Hematopoietic multipotent progenitor cell (in vitro differentiated cells): ENCODE measurements at places on chromosomes 12 and 14. TPM values are rescaled to one million over a fixed set of nuclear protein-coding genes. Genes with fewer than 3 reads are reported as not detected.

DNA sequence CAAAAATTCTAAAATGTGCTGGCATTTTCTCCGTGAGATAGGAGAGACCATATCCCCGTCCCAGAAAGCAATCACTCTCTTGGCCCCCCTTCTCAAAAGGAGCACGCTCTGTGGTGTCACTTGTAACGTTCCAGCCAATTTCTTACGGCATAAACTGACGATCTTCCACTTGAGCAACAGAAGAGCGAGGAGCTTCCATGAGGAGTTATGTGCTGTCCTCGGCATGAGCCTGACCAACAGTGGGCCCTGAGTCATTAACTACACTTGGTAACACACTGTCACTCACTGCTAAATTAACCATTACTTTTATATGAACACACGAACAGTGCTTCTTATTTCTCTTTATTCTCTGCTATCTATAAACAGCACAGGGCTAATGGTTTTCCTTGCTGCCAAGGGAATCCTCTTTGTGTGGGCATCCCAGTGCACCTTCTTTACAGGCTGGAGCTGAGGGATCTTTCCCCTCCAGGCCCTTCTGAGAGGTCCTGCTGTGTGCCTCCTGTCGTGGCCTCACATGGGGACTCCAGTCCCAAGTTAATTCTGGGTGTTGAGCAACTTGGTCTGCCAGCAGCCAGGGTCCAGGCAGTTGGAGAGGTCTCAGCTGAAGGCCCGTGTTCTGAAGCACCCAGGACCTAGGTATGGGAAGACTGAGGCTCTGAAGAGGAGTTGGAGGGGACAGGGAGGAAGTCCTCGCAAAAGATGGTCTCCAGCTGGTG is 9.4 kb downstream of the SLC6A13 start:
- DNase-seq: no peak

- no peak for DNase-seq
These were observed 31.6 kb upstream of the SERPINA6 start for GRCh38 chr14:94354638-94355185.

GRCh38 chr12:66403746-66404145 is 101.5 kb downstream of the HELB start:
- no peak for DNase-seq

Gene IGF1
- total RNA-seq: under 0.01 TPM

Gene PLEKHG7
- total RNA-seq: not detected

DNA sequence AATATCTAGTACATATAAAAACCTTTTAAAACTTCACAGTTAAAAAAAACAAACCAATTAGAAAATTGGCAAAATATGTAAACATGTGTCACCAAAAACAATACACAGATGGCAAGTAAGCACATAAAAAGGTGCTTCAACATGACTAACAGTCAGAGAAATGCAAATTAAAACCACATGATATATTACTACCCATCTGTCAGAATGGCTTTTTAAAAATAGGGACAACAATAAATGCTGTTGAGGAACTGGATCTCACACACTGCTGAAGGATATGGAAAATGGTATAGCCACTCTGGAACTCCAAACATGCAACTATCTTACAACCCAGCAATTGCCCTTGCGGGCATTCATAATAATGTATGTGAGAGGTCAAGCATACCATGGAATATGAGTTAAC is 1153.6 kb downstream of the FLRT2 start:
- no peak for DNase-seq

DNA sequence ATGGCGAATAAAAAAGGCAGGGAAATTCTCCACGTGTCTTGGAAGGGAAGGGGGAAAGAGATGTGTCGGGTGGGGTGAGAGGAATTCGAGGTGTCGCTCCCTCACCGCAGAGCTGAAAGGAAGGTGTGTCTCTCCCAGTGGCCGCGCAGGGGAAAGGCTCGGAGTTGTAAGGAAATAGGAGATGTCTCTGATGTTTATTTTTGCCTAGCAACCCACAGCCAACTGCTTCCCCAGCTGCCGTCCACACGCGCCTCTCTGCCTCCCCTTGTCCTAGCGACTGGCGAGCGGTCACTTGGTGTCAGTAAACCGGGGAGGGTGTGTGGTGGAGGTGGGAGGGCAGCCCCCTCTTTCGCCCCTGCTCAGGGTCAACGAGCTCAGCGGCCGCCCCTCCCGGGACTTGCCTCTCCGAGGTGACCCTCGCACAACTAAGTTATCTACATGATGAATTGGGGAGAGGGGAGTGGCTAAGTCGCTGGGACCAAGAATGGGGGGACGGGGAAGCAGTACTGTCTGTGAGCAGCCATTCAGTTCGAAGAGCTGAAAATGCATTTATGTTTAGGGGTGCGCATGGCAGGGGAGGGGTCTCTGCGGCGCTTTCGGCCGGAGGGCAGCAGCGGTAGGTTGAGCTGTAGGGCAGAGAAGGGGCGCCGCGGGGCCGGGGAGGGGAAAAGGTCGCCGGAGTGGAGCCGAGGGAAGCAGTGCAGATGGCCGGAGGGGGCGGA is 585 bp upstream of the DYRK2 start:
- DNase-seq: peak; percentile 80

GRCh38 chr14:61455351-61455750 is 134.0 kb downstream of the PRKCH start:
- DNase-seq: no peak

GRCh38 chr12:97177481-97177880 is 270.4 kb downstream of the NEDD1 start:
- DNase-seq: no peak

GRCh38 chr14:41298328-41298690 is 308.4 kb upstream of the LRFN5 start:
- no peak for DNase-seq

- no peak for DNase-seq
These were observed 33.7 kb upstream of the TEAD4 start for GRCh38 chr12:2925322-2925995.

Gene PLEK2
- not detected for total RNA-seq

GRCh38 chr12:132633901-132634300 is 15.3 kb downstream of the P2RX2 start:
- DNase-seq: no peak

DNA sequence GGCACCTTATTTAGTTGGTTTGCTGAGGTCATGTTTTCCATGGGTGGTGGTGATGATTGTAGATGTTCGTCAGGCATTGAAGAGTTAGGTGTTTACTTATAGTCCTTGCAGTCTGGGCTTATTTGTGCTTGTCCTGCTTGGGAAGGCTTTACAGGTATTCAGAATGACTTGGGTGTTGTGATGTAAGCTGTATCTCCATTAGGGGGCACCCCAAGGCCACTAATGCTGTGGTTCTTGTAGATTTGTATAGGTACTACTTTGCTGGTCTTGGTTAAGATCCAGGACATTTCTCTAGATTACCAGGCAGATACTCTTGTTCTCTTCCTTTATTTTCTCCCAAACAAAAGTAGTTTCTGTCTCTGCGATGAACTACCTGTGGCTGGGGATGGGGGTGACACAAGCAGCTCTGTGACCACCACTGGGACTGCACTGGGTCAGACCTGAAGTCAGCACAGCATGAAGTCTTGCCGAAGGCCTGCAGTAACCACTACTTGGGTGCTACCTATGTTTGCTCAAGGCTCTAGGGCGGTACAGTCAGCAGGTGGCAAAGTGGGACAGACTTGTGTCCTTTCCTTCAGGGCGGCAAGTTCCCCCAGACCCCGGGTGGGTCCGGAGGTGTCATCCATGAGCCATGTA is 35.8 kb upstream of the FBXO33 start:
- DNase-seq: no peak

- no peak for DNase-seq
These were observed 178.4 kb upstream of the PARP11 start for GRCh38 chr12:4051596-4051995.

DNA sequence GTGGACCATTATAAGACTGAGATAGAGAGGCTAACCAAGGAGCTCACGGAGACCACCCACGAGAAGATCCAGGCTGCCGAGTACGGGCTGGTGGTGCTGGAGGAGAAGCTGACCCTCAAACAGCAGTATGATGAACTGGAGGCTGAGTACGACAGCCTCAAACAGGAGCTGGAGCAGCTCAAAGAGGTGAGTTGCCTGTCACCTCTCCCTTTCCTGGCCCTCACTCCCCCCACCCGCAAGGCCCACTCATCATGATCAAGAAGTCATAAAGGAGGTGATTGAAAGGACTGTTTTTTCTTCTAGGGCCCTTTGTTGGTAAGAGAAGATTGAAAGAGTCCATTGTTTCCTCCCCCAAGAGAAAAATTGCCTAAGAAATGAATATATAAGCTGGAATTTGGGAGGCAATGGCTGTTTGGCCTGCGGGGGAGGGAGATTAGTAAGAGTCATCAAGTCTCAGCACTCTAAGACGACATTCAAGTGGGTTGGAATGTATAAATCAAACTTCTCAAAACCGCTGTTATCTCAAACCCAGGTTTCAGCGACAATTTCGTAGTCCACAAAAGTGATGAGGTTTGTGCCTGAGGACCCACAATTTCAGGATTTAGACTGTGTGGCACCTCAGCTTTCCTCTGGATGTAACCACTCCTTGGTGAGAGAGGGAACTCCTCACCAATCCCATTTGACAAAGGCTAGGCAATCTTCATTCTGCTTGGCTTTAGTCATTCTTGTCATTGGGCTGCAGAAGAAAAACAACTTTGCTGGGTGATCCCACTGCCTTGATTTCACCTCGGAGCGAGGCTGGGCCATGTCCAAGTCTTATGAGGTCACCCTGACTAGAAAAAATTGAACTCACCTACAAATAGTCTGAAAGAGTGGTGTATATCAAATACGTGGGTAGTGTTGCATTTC is 966 bp downstream of the BICD1 start:
- peak; percentile 35 for DNase-seq

GRCh38 chr12:77786675-77787074 is 44.0 kb upstream of the NAV3 start:
- no peak for DNase-seq

- no peak for DNase-seq
These were observed 7.4 kb downstream of the SMOC1 start for GRCh38 chr14:69886453-69887242.

DNA sequence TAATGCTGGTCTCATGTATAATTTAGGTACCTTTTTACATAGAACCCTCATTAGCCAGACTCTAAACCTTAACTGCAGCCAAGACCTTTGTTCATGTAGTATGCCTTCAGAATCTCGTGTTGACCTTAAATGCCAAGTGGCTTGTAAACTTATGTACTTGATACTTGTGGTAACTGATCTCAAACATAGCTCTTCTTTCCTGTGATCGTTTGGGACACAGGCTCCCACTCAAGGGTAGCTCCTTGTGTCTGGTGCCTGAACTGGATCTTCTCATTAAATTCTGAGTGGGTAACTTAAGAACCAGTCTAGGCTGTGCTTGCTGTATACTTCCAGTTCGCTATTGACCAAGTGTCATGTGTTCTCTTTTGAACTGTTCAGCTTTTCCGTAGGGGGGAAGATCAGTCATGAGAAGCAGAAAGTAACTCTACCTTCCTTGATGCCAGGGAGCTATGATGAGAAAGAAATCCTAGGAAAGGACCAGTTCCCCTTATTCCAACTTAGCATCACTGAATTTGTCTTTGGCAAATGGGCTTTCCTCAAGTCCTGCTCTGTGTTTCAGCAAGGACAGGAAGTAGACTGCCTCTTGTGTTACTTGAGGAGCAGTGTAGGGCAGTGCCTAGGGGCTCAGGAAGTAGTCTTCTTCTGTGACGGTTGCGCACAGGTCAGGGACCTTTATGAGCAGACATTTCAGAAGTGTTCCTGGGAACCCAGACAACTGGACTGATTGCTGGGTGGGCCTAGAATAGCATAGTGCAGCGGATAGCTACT is 2.5 kb downstream of the LGALS3 start:
- no peak for DNase-seq

Gene RFLNA
- total RNA-seq: 0.27 TPM

- DNase-seq: peak; percentile 86
These were observed 47.7 kb downstream of the MAX start for GRCh38 chr14:65054471-65055085.

- DNase-seq: no peak
These were observed 61.0 kb downstream of the KIAA0586 start for GRCh38 chr14:58488550-58488949.

DNA sequence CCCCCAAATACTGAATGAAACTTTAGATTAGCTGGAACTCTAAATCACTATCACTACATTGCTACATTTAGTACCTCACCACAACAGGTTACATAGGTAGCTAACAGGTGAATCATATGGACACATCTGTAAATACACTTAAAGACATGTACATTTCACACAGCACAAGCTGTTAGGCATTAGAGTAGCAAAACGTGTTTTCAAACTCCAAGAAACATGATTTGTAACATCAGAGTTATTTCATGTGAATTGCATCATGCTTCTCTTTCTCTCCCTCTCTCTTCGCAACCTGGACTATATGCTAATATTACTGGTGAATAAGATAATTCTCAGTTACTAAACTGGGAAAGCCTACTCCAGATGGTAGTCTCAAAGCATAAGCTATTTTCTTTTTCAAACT is 4.3 kb downstream of the SEL1L start:
- no peak for DNase-seq

Gene RBM23
- total RNA-seq: 84.6 TPM

Gene LRFN5
- under 0.01 TPM for total RNA-seq

DNA sequence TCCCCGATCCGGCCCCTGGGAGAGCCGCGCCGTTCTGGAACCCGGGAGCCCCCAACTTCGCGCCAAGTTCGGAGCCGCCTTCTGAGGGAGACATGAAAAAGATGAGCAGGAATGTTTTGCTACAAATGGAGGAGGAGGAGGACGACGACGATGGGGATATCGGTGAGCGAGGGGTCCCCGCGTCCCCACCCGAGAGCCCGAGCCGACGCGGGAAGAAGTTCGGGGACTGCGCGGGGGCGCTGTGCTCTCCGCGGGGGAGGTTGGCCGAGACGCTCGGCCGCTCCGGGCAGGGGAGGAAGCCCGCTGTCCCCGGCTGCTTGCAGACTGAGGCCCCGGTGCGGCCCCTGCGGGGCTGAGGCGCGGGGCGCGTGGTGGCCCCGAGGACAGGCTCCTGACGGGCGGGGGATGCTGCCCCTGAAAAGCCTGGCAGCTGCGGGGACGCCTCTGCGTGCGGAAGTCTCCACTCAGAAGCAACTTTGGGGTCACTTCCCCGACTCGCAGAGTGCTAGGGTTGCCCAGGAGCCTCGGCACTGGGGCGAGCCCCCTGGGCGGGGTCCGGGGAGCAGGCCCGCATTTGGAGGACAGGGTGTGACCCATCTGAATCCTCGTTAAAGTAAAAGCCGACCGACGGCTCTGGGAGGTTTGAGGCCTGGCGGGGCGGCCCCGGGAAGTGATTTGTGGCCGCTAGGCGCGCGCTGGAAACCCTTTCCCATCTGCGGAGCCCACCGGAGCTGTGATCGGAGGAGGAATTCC is 511 bp downstream of the ANO6 start:
- DNase-seq: peak; percentile 61

GRCh38 chr14:64053694-64054669 is 201.2 kb downstream of the SYNE2 start:
- DNase-seq: no peak

GRCh38 chr14:63881926-63882325 is 29.1 kb downstream of the SYNE2 start:
- no peak for DNase-seq
